ENCODE measurements at places on chromosomes 1 and 21.

GRCh38 chr21:41580758-41581554 lies 73.0 kb upstream of the TMPRSS2 start:
- DNase-seq: no peak

DNA sequence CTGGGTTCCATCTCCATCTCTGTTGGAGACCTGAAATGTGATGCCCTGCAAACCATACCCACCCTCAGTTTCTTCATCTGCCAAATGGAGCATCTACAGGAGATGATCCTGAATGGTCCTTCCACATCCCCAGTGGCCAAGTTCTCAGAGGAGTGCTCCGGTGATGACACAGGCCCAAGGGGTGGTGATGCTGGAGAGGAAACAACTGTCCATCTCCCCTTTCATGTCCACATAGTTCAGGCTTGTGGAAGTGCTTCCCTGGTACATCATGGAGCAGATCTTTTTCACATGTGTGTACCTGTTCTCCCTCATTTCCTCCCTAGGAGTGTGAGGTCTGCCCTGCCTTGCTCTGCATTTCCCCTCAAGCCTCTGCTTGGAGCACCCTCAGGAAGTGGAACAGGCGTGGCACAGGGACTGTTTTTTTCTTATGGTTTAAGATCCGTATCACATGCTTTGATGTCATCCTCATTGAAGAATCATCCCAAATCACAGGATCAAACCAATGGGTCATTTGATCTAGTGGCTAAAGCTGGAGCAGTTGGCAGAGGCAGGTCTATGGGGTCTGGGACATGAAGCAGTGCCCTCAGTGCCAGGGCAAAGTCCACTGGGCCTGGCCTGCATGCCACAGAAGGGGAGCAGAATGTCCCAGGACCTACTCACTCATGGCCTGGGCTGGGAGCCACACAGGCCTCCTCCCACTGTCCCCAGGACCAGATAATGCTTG lies 8.2 kb upstream of the TRIM63 start:
- DNase-seq: no peak

DNA sequence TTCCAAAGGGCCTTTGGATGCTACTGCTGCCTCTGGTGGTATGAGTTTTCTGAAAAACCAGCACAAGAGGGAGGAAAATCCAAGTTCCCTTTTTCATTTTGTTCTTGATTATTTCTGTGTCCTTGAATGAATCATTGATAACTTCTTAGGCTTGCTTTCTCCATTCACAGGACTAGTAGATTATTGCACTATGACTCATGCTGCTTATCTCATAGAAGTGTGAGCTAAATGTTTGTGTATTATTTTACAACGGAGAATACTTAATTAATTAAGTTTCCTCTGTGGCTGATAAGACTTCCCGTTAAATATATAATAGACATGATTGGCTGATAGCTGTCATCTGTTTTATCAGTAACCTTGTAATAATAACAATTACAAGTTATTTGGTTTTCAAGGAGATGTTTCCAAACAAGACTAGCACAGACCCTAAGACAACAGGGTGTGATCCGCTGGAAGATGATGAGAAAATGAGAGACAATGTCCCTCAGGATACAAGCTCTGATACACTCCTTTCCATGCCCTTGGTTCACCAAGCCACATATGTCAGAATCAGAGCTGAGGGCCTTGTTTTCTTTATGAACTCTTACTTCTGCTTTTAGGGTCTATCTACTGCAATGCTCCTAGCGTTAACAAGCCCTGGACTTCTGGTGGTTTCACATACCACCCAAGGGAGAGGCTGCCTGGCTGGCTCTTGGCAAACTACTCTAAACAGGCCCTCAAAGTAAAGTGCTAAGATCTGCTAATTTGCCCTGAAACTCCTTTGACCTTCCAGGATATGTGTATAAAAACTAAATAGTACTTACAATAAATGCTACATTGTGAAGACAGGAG lies 1078.3 kb downstream of the TTLL7 start:
- DNase-seq: no peak

DNA sequence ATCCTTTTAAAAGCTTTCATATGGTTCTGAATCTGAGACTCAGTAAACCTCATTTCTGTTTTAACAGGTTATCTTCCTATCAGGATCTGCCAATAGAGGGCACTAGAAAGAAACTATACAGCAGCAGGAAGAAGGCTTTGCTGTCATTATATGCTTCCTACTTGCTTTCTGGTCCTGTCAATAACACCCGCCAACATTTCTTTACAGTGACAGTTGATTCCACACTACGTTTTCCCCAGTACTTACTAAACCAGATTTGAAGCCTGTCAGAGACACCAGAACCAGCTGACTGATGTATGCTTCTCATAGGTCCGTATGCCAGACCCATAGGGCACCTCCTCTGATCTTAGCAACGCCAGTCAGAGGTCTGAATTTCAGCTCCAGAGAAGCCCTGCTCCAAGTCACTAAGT lies 341.0 kb upstream of the NEGR1 start:
- DNase-seq: no peak

DNA sequence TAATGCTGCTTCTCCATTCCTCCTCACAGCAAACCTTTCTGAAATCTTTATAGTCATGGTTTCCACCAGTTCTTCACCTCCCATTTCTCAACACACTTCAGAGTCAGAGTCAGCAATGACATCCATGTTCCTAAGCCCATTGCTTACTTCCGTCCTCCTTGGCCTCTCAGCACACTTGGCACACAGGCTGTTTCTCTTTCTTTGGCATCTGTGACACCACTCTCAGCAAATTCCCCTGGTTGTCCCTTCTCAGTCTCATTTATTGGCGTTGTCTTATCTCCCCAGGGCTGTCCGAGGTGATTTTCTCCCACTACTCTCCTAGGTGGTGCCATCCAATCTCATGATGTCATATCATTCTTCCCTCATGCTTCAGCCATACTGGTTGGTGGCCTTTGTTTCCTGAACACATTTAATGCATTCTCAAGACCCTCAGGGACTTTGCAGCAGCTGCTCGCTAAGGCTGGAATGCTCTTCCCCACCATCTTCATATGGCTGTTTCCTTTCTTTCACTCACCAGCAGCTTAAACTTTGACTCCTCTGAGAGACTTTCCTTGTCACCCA lies 3.3 kb upstream of the LGALS8 start:
- DNase-seq: no peak

DNA sequence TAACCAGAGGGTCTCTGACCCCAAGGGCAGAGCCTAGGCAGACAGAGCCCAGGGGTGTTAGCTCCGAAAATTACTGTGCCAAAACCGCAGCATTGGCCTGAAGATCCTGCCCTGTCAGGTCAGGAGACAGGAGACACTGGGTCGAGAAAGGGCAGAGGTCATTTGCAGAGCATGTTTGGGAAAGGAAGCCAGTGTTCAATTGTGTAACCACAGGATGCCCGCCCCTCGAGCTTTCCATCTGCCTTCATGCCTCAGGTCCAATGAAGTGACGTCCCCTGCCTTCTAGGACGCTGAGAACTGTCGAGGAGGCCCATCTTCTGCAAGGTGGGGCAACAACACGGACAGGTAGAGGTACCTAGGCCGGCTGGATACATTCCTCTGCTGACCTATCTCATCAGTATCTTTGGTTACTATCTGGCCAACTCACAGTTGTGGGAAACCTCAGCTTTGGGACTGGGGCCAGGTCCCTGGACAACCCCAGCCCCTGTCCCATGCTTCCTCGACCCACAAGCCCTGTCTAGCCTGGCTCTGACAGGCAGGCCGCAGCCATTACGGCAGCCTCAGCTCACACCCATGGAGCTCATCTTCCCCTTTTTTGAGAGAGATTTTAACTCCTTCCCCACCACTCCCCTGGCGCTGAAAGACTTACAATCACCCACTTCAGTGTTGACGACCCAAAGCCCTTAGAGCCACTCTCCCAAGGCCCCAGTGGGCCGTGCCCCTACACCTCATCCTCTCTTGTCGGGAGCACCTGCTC lies 1.3 kb downstream of the ARL8A start:
- DNase-seq: no peak

DNA sequence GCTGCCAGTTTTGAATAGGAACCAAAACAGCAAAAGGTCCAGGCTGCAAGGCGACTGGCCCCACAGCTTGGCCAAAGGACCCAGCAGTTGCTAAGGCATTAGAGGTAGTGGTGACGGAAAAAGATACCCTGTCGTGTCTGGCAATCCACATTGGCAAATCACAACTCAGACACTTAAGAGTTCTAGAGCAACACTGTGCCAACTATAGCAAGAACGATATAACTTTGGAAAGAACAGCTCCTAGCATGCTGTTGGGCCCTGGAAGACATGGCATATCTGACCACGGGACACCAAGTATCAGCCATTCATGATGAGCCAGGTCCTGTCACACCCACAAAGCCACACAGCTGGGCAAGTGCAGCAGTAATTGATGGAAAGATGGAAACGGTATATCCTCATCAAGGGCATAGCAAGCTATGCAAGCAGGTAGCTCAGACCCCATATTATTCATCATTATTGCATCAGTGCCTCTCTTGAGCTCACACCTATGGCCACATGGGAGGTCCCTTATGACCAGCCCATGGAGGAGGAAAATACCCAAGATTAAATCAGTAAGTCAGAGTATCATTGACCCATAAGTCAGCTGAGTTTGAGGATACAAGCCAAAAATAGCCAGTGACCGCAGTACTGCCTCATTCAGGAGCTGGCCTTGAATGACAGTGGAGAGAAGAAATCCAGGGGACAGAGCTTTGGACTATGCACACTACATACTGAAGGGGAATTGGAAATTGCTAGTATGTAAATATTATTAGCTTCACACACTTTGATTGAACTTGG lies 221.2 kb downstream of the SETD4 start:
- no peak for DNase-seq

- no peak for DNase-seq
Measured at GRCh38 chr21:39388811-39389155, 39.9 kb upstream of the HMGN1 start.

GRCh38 chr1:38834937-38835827 lies 24.4 kb downstream of the RRAGC start:
- no peak for DNase-seq

- DNase-seq: no peak
Measured at GRCh38 chr21:27688773-27689172, 721.9 kb upstream of the ADAMTS5 start.

GRCh38 chr21:36613059-36613458 lies 85.9 kb upstream of the SIM2 start:
- no peak for DNase-seq

DNA sequence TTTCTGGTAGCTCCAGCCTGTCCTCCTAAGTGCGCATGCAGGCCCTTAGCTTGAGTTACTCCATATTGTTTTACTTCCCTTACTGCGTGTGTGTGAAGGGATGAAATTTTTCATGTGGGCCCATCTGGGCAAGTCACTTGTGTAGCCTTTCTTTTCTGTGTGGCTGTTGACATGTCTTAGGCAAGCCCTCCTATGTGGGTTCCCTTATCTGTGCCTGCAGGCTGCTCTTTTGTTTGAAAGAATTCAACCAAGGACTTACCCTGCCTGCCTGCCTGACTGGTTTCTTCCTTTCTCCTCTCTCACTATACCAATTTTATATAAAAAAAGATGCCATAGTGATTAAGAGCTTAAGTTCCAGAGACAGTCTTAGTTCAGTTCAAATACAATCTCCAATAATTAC lies 249.3 kb downstream of the ATG4C start:
- no peak for DNase-seq

DNA sequence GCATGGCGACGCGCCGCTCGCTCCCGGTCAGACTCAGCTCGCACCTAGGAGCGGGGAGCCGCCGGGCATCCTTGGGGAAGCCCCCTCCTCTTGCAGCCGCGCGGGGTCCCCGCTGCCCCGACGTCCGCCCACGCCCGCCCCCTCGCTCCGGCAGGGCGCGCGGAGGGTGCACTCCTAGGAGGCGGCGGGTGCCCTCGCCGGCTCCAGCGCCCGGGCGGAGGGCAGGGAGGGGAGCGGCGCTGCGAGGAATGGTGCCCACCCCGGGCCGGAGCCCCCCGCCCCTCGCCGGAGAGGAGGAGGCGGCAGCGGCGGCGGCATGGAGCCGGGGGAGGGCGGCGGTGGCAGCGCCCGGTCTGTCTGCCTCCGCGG lies 488 bp downstream of the FAM78B start:
- DNase-seq: no peak

DNA sequence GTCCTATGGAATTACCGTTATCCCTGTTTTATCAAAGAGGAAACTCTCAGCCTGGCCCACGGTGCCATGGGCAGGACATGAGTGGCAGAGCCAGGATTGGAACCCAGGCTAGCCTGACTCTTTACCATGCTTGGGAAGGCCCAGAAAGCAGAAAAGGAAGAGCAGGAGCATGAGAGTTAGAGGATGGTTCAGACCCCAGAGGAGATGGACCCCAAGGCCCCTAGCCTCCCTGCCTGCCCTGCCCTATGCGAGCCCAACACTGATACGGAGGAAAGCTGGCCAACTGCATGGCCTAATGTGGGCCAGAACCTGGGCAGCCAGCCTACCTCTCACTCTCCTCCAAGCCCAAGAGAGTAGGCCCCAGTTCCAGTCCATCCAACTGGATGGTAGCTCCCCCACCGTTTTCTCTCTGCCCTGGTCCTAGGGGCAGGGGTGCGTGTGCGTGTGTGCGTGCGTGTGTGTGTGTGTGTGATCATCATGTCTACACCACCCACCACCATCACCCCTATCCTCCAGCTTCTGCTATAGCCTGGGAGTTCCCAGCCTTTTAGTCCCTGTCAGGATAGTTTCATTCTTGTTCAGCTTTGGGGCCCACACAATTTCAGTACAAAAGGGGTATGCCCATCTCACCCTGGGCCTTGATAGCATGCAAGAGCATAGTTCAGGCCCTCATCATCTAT lies 15.4 kb upstream of the MEX3A start:
- no peak for DNase-seq

DNA sequence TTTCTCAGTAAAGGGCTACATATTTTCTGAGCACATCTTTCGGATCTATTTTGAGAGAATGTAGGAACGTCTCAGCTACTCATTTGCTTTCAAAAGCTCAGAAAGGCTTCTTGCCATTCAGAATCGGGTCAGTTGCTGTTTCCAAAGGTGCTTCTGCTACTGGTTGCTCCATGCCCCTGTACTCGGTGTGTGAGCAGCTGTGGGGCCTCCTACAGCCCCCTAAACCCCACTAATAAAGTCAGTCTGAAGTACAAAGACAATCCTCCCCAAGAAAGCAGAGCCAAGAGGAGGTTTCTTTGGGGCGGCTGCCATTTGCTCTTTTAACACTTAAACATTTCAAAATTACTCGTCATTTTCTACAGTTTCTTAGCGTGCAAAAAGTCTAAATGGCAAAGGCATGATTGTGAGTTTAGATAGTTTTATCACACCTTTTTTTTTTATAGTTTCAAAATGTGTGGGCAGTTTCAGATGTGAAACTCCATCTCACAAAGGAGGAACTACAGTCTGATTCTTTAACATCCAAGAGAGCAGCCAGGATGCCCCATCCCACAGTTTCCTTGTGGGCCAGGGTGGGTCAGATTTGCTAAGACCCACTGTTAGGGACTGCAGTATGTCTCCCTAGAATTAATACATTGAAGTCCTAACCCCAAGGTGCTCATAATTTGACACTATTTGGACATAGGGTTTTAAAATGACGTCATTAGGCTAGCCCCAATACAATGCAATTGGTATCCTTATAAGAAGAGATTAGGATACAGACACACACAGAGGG lies 4.1 kb downstream of the RUNX1 start:
- DNase-seq: no peak

GRCh38 chr1:94980582-94981574 lies 54.0 kb upstream of the CNN3 start:
- no peak for DNase-seq

Data from esophagus squamous epithelium (tissue), 5 donors.